CD4-positive, alpha-beta T cell (primary cell): ENCODE measurements at places on chromosomes 12 and 14. TPM values are rescaled to one million over a fixed set of nuclear protein-coding genes. Genes with fewer than 3 reads are reported as not detected.
A peak's percentile ranks its signal among the peaks of the same experiment; 100 is the strongest.

DNA sequence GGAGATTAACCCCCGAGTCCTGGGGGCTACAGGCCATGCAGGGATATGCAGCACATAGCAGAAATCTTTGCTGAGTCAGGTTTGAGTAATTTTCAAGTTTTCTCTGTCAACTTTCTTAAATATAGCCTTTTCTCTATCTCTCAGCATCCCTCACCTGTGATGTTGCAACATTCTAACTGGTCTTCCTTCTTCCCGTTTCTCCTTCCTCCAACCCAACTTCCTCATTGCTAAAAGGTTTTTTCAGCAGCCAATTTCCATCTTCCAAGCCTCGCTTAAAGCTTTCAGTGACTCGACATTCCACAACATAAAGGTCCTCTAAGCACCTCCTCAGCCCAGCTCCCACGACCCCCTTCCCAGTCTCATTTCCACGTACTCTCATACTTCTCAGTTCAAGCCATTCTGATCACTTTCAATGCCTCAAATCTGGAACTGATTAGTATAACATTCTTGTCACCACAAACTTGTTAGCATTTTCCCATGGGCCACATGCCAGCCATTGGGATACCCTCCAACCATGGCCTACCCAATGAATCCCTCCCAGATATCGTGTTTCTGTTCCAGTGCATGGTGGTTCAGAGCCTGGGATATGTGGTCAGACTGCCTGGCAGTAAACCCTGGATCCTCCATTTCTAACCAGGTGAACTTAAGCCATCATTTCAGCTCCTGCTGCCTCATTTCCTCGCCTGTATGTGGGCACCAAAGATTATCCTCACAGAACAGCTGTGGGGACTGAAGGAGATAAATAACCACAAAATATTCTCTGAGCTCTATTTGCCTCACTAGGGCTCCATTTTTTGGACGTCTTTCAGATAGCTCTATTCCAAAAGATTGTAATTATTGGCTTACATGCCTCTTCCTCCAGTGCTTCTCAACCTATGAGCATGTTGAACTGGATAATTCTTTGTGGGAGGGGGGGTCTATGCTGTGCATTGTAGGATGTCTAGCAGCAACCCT is 65.8 kb downstream of the KCNK10 start:
- no peak overlapping the region for H3K4me3 ChIP-seq
- no peak for DNase-seq
- peaks cover 3% of the 10 kb centered on the region for H3K27me3 ChIP-seq
- H3K4me1 ChIP-seq = no peaks in the 10 kb centered on the region
- no peaks in the 10 kb centered on the region for H3K36me3 ChIP-seq

DNA sequence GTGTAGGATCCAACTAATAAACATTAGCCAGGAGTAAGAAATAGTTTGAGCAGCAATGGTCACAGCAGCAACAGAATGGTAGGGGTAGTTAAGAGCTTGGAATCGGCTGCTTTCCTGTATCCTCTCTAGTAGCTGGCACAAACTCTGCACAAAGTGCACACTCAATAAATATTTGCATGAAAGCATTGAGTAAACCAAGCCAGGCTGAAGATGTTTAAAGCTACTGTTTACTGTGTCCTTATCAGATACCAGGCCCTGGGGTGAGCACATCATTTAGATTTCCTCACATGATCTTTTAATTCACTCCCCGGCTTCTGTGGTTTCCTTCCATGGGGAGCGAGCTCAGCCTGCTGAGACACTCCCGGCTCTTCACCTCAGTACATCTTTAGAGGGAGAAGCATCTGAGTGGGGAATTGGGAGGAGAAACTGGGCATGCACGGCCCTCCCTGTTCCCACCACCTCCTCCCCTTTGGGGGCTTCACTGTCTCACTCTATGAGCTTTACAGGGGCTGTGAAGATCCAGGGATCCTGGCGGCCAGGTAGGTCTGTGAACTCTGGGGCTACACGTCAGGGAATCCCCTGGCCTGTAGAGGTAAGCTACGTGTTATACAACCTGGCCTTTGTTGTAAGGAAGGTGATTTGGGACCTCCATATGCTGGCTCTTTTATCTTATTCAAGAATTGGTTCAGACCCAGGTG is 107.2 kb upstream of the VASH1 start:
- no peak for DNase-seq
- H3K36me3 ChIP-seq = no peaks in the 10 kb centered on the region
- no peak overlapping the region for H3K4me3 ChIP-seq

DNA sequence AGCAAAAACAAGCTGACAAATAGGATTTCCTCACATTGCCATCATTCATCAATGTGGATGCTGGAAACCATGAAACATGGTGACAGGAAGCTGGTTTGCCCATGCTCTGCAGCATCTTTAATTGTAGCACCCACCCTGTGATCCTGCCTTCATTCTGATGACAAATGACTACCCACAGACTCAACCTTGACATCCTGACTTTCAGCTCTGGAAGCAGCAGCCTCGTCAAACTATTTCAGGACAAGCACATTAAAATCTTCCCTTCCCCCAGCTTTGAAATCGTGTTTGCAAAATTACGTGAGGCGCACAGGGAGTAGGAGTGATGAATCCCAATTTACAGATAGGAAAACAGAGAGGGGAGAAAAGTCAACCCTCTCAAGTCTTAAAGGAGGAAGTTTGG is 285.5 kb downstream of the GLT1D1 start:
- no peak for DNase-seq
- H3K4me1 ChIP-seq = no peaks in the 10 kb centered on the region
- no peak overlapping the region for H3K27ac ChIP-seq

DNA sequence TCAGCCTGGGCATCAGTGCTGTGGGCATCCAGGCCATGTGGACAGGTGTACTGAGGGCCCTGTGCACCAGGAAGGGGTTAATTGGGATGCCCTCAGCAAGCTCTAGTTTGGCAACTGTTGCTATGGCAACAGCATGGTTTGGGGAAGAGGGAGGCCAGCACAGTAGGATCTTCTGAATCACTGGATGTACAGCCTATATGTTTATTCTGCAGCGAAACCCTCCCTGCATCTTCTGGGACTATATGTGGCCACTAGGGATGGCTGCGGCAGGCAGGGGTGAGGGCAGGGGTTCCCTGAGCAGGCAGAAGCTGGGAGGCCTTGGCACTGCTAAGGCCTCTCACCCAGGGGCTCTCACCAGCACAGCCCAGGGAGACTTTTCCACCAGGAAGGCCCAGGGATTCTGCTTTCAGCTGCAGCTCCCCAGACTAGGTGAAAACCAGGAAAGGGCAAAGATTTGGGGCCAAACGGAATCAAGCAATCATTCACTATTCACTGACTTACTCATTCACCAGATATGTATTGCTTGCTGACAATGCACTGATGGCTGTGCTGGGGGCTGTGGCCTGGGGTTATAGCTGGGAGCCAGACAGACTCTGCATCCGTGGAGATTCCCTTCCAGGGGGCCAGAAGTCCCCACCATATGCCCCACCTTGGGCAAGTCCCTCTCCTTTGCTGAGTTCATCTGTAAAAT is 42.8 kb downstream of the IRF2BPL start:
- peaks cover 7% of the 10 kb centered on the region for H3K4me1 ChIP-seq
- no peak overlapping the region for H3K27ac ChIP-seq
- no peak overlapping the region for H3K4me3 ChIP-seq
- H3K36me3 ChIP-seq = no peaks in the 10 kb centered on the region

GRCh38 chr12:121711361-121712189 is 977 bp upstream of the TMEM120B start:
- H3K27me3 ChIP-seq = no peaks in the 10 kb centered on the region
- peak; percentile 12 for DNase-seq
- H3K4me1 ChIP-seq = peaks cover 27% of the 10 kb centered on the region
- peak overlapping the region; percentile 54 for H3K27ac ChIP-seq

DNA sequence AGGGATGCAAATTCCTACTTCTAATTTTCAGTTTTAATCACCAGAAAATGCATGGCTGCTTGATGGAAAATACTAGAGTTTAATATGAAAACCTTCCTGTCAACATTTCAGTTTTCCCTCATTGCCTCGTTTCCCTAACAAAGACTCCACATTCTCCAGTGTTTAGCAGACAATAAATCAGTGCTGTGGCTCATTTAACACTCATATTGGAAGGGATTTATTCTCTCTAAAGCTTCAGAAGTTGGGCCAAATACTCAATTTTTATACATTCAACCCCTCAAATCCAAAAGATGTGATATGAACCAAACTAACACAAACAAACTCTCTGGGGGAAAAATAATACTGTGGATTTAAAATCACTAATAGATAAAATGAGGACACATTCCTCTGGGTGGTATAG is 482.5 kb downstream of the FLRT2 start:
- no peak overlapping the region for H3K27ac ChIP-seq
- H3K27me3 ChIP-seq = no peaks in the 10 kb centered on the region
- H3K4me1 ChIP-seq = no peaks in the 10 kb centered on the region
- no peaks in the 10 kb centered on the region for H3K36me3 ChIP-seq

DNA sequence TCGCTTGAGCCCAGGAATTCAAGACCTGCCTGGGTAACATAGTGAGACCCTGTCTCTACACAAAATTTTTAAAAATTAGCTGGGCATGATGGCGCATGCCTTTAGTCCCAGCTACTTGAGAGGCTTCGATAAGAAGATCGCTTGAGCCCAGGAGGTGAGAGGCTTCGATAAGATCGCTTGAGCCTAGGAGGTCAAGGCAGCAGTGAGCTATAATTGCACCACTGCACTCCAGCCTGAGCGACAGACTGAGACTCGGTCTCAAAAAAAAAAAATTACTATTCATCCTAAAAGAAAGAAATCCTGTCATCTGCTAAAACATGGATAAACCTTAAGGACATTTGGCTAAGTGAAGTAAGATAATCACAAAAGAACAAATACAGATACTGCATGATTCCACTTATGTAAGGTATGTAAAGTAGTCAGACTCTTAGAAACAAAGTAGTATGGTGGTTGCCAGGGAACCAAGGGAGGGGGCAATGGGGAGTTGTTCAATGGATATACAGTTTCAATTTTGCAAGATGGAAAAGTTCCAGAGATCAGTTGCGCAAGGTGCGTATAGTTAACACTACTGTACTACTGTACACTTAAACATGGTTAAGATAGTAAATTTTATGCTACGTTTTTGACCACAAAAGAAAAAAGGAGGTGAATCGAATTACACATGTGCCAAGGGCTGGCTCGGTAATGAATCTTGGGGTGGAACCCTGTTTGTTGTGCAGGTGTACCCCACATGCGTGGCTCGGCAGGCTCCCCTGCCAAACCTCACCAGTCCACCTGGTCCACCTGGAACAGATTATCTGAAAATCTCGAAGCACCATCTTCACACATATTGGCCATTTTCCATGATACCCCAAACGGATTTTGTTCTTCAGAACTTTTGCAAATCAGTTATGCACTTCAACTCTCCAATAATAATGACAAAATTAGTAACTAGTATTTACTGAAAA is 18.3 kb upstream of the ATP2A2 start:
- H3K4me3 ChIP-seq = no peak overlapping the region
- no peak for DNase-seq
- H3K27me3 ChIP-seq = no peaks in the 10 kb centered on the region
- H3K27ac ChIP-seq = no peak overlapping the region
- no peaks in the 10 kb centered on the region for H3K36me3 ChIP-seq

- no peaks in the 10 kb centered on the region for H3K27me3 ChIP-seq
- no peak overlapping the region for H3K4me3 ChIP-seq
- no peak for DNase-seq
- no peaks in the 10 kb centered on the region for H3K36me3 ChIP-seq
- H3K27ac ChIP-seq = no peak overlapping the region
Measured at GRCh38 chr12:6780573-6780972, 8.3 kb downstream of the LAG3 start.

- no peak for DNase-seq
- no peaks in the 10 kb centered on the region for H3K4me1 ChIP-seq
- no peak overlapping the region for H3K4me3 ChIP-seq
- H3K27ac ChIP-seq = no peak overlapping the region
- no peaks in the 10 kb centered on the region for H3K27me3 ChIP-seq
Measured at GRCh38 chr12:27133022-27133590, 50.7 kb upstream of the C12orf71 start.

DNA sequence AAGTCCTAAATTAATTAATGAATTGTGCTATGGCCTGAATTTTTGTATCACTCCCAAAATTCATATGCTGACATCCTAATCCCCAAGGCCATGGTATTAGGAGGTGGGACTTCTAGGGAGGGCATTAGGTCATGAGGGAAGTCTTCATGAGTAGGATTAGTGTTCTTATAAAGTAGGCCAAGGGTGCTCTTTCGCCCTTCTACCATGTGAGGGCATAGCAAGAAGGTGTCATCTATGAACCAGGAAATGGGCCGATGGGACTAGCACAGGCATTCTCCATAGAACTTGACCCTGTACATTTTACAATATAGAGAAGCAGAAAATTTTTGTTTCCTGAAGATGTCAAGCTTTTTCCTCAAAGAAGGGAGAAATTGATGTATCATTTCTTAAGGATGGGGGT is 12.5 kb downstream of the SYT10 start:
- DNase-seq = no peak
- no peak overlapping the region for H3K27ac ChIP-seq
- H3K4me3 ChIP-seq = no peak overlapping the region
- H3K36me3 ChIP-seq = no peaks in the 10 kb centered on the region

- peaks cover 9% of the 10 kb centered on the region for H3K4me1 ChIP-seq
- DNase-seq = no peak
- H3K27ac ChIP-seq = no peak overlapping the region
- no peaks in the 10 kb centered on the region for H3K36me3 ChIP-seq
- no peak overlapping the region for H3K4me3 ChIP-seq
Measured at GRCh38 chr14:73251516-73252215, 14.4 kb downstream of the PAPLN start.

DNA sequence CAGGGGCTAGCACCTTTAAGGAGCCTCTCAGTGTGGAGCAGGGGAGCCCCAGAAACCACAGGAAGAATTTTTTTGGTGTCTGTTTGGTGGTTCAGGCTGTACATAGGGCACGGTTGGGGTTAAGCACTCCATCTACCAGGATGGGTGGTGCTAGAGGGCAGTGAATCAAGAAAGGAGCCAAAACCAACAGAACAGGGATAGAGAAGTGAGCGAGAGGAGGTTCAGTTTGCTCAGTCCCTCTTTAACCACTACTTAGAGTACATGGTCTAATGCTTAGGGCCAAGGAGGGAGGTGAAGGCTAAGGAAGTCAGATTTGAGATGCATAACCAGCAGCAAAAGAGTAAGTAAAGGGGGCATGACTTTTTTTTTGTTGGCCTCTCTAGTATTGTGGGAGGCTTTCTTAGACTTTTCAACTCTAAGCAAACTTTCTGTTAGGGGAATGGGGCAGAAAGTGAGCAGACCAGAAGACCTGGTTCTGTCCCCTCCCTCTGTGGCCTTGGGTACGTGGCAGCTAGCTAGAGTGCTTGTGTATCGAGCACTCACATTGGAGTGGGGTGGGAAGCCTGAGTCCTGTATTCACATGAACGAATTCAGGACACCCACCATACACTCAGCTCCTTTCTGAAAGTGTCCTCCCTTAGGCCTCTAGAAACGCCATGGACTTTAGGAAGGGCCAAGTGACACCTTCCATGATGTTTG is 6.6 kb upstream of the NPFF start:
- H3K36me3 ChIP-seq = peaks cover 72% of the 10 kb centered on the region
- peaks cover 2% of the 10 kb centered on the region for H3K4me1 ChIP-seq
- H3K27me3 ChIP-seq = no peaks in the 10 kb centered on the region
- no peak overlapping the region for H3K27ac ChIP-seq
- no peak for DNase-seq

Gene RHEBL1
- 5.1 TPM for total RNA-seq
